Activated CD4-positive, alpha-beta memory T cell treated with anti-CD3 and anti-CD28 coated beads, Interleukin-2, amount 10 ng/mL, durations not matched to agents 7 days and 5 days (primary cell): ENCODE measurements at places on chromosomes 7 and 10. TPM values are rescaled to one million over a fixed set of nuclear protein-coding genes. Genes with fewer than 3 reads are reported as not detected.

The IFIT3 gene
- total RNA-seq, result 74.5 TPM

DNA sequence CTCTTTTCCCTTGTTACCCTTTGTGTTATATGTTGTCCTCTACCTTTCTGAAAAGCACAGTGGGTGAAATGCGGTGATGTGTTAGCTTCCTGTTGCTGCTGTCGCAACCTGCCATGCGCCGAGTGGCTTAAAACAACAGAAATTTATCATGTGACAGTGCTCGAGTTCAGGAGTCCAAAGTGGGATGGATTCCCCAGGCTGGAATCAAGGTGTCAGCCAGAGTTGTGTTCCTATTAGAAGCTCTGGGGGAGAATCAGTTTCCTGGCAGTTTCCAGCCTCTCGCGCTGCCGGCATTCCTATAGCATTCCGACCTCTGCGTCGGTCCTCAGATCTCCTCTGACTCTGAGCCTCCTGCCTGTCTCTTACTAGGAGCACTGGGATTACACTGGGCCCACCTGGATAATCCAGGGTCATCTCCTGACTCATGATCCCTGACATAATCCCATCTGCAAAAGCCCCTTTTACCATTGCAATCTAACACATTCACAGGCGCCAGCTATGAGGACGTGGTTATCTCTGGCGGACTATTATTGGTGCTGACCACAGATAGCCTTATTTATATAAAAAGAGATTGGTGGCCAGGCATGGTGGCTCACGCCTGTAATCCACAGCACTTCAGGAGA, 207.5 kb downstream of the CUX1 start:
- no peak for DNase-seq
- H3K4me3 ChIP-seq, result no peak overlapping the region
- H3K4me1 ChIP-seq, result peaks cover 4% of the 10 kb centered on the region

The NRG3 gene
- total RNA-seq, result not detected

The CLRN3 gene
- total RNA-seq, result not detected

- DNase-seq, result no peak
- H3K36me3 ChIP-seq, result no peaks in the 10 kb centered on the region
- H3K27ac ChIP-seq, result no peak overlapping the region
- H3K27me3 ChIP-seq, result no peaks in the 10 kb centered on the region
- no peaks in the 10 kb centered on the region for H3K4me1 ChIP-seq
These were observed 108.7 kb upstream of the PPP2R2D start for GRCh38 chr10:131792011-131792651.

GRCh38 chr10:78516236-78516635, 482.6 kb downstream of the RPS24 start:
- no peak overlapping the region for H3K27ac ChIP-seq
- no peak overlapping the region for H3K4me3 ChIP-seq
- peaks cover 6% of the 10 kb centered on the region for H3K27me3 ChIP-seq
- no peaks in the 10 kb centered on the region for H3K36me3 ChIP-seq
- DNase-seq, result no peak
- H3K4me1 ChIP-seq, result no peaks in the 10 kb centered on the region

GRCh38 chr10:78920011-78920410, 148.8 kb upstream of the ZMIZ1 start:
- no peaks in the 10 kb centered on the region for H3K36me3 ChIP-seq
- no peaks in the 10 kb centered on the region for H3K27me3 ChIP-seq
- DNase-seq, result no peak
- H3K4me1 ChIP-seq, result no peaks in the 10 kb centered on the region

DNA sequence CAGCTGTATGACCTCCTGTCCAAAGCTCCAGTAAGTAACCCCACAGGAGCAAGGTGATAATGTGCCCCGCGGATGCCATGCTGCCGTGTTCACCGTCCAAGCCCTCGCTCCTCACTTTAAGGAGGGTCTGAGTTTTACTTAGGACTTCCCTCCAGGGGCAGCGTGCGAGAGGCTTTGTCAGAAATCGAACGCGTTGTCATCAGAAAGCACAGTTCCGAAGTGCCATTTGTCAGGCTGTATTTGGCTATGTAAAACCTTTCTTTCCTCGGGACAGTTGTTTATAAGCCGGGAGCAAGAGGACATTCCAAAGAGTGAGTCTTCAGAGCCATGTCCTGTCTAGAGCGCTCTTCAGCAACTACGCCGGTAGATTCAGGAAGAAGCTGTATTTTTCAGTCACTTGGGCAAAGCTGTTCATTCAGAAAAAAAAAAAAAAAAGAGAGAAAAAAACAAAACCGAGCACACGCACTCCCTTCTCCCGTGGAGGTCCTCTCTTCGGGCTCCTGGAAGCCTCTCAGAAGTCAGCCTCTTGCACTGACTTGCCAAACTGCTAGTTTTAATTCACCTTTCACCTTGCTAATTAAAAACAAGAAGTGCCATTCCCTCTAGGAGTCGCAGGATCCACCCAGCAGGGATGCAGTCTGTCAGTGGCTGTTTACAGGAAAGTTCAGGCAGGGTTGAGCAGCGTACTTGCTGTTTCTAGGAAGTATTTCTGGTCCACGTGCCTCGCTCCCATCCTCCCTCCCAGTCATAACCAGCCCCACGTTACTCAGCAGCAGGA, at the start of gene SEMA3E:
TSS of gene SEMA3E (minus strand) at position 676 of the 778 bp plus-strand sequence.
- H3K4me3 ChIP-seq, result no peak within 1 kb of the TSS
- no peak for DNase-seq
- H3K27ac ChIP-seq, result no peak within 1 kb of the TSS
- H3K27me3 ChIP-seq, result peaks cover 4% of the 10 kb centered on the region

DNA sequence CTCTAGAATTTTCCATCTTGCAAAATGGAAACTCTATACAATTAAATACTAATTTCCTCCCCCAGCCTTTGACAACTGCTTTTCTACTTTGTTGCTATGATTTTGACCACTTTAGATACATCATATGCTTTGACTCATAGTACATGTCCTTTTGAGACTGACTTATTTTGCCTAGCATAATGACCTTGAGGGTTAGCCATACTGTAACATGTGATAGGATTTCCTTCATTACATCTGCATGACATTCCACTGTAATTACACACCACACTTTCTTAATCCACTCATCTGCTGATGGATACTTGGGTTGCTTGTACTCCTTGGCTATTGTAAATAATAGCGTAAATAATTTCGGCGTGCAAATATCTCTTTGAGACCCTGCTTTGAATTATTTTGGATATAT, 127.7 kb downstream of the JAZF1 start:
- H3K4me1 ChIP-seq, result no peaks in the 10 kb centered on the region
- no peak for DNase-seq
- H3K27me3 ChIP-seq, result no peaks in the 10 kb centered on the region

DNA sequence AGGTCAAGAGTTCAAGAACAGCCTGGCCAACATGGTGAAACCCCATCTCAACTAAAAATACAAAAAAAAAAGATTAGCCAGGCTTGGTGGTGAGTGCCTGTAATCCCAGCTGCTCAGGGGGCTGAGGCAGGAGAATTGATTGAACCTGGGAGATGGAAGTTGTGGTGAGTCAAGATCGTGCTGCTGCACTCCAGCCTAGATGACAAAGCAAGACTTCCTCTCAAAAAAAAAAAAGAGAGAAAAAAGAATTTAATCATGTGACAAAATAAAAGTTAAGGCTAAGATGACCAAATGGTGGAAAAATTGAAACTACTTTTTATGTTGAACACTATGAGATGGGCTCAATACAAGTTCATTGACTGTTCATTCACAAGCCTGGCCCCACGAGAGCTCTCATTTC, 141.1 kb upstream of the WDR11 start:
- no peaks in the 10 kb centered on the region for H3K36me3 ChIP-seq
- no peak overlapping the region for H3K27ac ChIP-seq
- no peaks in the 10 kb centered on the region for H3K4me1 ChIP-seq

- peak overlapping the region; percentile 46 for H3K4me3 ChIP-seq
- no peaks in the 10 kb centered on the region for H3K27me3 ChIP-seq
- H3K27ac ChIP-seq, result peak overlapping the region; percentile 98
- peak; percentile 63 for DNase-seq
- H3K36me3 ChIP-seq, result no peaks in the 10 kb centered on the region
These were observed 7.1 kb upstream of the C10orf105 start for GRCh38 chr10:71726580-71727104.

The ASIC3 gene
- 6.2 TPM for total RNA-seq

DNA sequence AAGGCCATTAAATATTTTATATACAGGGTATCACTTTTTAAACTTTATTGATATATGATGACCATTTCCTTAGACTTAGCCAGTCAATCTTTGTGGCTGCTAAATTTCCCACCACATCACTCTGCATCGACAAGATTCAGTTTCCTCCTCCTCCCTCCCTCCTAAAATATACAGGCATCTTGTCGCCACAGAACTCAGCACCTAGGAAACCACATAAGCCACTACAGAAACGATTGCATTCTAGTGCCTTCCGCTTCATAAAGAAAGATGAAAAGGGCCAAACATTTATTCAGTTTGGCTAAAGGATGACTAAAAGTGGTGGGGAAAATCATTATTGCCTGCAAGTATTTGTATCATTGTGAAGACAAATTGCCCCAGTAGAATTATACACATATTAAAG, 30.7 kb downstream of the ERCC6 start:
- peaks cover 7% of the 10 kb centered on the region for H3K36me3 ChIP-seq
- no peak overlapping the region for H3K27ac ChIP-seq
- DNase-seq, result peak; percentile 48
- no peaks in the 10 kb centered on the region for H3K27me3 ChIP-seq

GRCh38 chr7:80732630-80733029, 94.2 kb downstream of the CD36 start:
- H3K4me1 ChIP-seq, result no peaks in the 10 kb centered on the region
- no peaks in the 10 kb centered on the region for H3K36me3 ChIP-seq
- no peak for DNase-seq

- H3K4me1 ChIP-seq, result peaks cover 35% of the 10 kb centered on the region
- no peak overlapping the region for H3K4me3 ChIP-seq
- H3K27ac ChIP-seq, result no peak overlapping the region
- DNase-seq, result no peak
- no peaks in the 10 kb centered on the region for H3K27me3 ChIP-seq
- H3K36me3 ChIP-seq, result peaks cover 47% of the 10 kb centered on the region
These were observed 15.1 kb downstream of the TRUB1 start for GRCh38 chr10:114953047-114953446.

GRCh38 chr10:29465384-29465783, 169.4 kb downstream of the SVIL start:
- H3K4me3 ChIP-seq, result no peak overlapping the region
- peaks cover 38% of the 10 kb centered on the region for H3K36me3 ChIP-seq
- no peaks in the 10 kb centered on the region for H3K27me3 ChIP-seq
- H3K27ac ChIP-seq, result no peak overlapping the region
- H3K4me1 ChIP-seq, result peaks cover 3% of the 10 kb centered on the region

The LBX1 gene
- total RNA-seq, result not detected

DNA sequence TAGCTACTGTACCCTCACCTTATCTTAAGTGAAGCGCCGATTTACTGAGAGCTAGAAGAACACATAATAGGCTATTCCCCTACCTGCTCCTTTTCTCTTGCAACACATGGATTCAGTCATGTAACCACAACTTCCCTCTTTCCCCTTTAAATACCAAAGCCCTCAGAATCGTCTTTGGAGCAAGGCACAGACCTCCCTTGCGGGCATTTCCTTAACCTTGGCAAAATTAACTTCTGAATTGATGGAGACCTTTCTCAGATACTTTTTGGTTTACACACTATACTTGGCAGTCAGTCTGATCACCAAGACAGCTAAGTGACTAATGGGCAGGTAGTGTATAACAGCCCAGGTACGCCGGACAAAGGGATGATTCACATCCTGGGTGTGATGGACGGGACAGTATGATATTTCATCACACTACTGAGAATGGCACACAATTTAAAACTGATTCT, 72.7 kb upstream of the SEC61G start:
- H3K27me3 ChIP-seq, result peaks cover 2% of the 10 kb centered on the region
- no peak overlapping the region for H3K27ac ChIP-seq
- no peaks in the 10 kb centered on the region for H3K36me3 ChIP-seq

GRCh38 chr10:119831656-119832055, 41.0 kb downstream of the MCMBP start:
- no peak for DNase-seq
- peaks cover 27% of the 10 kb centered on the region for H3K4me1 ChIP-seq
- no peak overlapping the region for H3K27ac ChIP-seq
- peaks cover 91% of the 10 kb centered on the region for H3K36me3 ChIP-seq
- H3K27me3 ChIP-seq, result no peaks in the 10 kb centered on the region

DNA sequence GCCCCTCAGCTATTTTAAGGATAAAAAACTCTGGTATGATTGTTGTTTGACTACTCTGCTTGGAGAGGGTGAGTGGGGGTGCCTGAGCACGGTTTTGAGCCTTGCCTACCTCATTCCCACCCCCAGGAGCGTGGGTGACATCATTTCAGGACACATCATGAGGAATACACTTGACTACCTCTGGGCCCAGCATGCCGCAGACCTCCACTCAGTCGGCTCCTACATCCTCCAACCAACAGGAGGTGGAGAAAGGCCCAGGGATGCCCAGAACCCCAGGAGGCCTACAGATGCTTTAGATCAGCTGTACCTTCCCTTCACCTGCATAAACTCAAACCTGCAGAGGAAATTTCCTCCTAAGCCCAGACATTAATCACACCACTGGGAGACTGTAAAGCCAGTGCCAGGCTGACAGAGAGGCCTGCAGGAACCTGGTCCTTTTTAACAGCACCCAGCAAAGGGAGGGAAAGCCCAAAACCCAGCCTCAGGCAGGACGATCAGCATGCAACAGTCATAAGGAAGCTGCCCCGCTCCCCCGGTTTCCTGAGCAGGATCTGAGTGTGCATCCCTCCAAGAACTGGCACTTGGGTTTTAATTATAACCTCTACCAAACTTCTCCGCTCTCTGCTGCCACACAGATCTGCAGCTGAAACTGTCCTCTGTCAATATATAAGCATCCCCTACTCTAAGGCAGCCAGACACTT, 61.7 kb upstream of the ZNRF2 start:
- H3K27ac ChIP-seq, result no peak overlapping the region
- DNase-seq, result no peak
- H3K36me3 ChIP-seq, result no peaks in the 10 kb centered on the region
- peaks cover 13% of the 10 kb centered on the region for H3K4me1 ChIP-seq
- no peak overlapping the region for H3K4me3 ChIP-seq
- H3K27me3 ChIP-seq, result peaks cover 24% of the 10 kb centered on the region

The SH3PXD2A gene
- total RNA-seq, result 16.5 TPM

- H3K4me3 ChIP-seq, result no peak overlapping the region
- no peak for DNase-seq
- no peak overlapping the region for H3K27ac ChIP-seq
- H3K27me3 ChIP-seq, result no peaks in the 10 kb centered on the region
- H3K4me1 ChIP-seq, result no peaks in the 10 kb centered on the region
- H3K36me3 ChIP-seq, result no peaks in the 10 kb centered on the region
These were observed 49.7 kb downstream of the SEC61G start for GRCh38 chr7:54709283-54709682.

GRCh38 chr10:3395458-3395861, 222.9 kb upstream of the PITRM1 start:
- H3K4me1 ChIP-seq, result no peaks in the 10 kb centered on the region
- DNase-seq, result no peak
- H3K4me3 ChIP-seq, result no peak overlapping the region
- H3K27me3 ChIP-seq, result peaks cover 7% of the 10 kb centered on the region

- no peak overlapping the region for H3K4me3 ChIP-seq
- no peak for DNase-seq
- peaks cover 12% of the 10 kb centered on the region for H3K36me3 ChIP-seq
These were observed 281.1 kb downstream of the CCDC3 start for GRCh38 chr10:12720217-12720981.

The HOXA1 gene
- total RNA-seq, result 0.86 TPM

GRCh38 chr7:127330070-127330469, 62.4 kb downstream of the ZNF800 start:
- H3K4me3 ChIP-seq, result no peak overlapping the region
- no peaks in the 10 kb centered on the region for H3K36me3 ChIP-seq
- no peak for DNase-seq
- H3K27me3 ChIP-seq, result peaks cover 30% of the 10 kb centered on the region

GRCh38 chr7:13834328-13834761, 155.1 kb downstream of the ETV1 start:
- no peaks in the 10 kb centered on the region for H3K27me3 ChIP-seq
- H3K27ac ChIP-seq, result no peak overlapping the region
- no peaks in the 10 kb centered on the region for H3K4me1 ChIP-seq
- no peaks in the 10 kb centered on the region for H3K36me3 ChIP-seq
- no peak overlapping the region for H3K4me3 ChIP-seq

GRCh38 chr10:62538606-62539005, 164.4 kb downstream of the ZNF365 start:
- peaks cover 10% of the 10 kb centered on the region for H3K27me3 ChIP-seq
- no peak overlapping the region for H3K4me3 ChIP-seq
- no peak overlapping the region for H3K27ac ChIP-seq
- no peaks in the 10 kb centered on the region for H3K36me3 ChIP-seq
